Tibial artery (tissue), 4 donors: ENCODE measurements at places on chromosomes 16 and 17.

DNA sequence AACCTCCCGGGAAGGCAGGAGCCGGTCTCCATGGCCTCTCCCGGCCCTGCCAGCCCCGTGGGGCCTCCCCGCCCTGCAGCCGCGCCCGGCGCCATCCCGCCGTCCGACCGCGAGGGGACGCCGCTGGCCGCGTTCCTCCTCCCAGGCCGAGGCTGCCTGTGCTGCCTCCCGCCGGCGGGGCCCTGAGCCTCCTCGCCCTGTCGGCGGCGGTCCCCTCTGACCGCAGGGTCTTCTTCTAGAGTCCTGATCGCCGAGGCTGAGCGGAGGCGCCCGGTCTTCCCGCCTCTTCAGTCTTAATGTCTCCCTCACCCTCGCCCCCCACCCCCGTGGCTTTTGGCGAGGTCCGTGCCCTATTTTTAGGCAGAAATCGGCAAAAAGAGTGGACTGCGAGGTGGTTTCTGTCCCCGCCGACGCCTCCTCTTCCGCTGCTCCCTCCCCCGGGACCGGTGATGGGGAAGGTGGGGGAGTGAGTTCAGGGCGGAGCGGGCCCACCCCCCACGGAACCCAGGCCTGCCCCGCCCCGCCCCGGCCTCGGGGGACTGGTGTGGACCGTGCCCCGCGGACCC is 794 bp upstream of the CPNE7 start:
- DNase-seq, result no peak

DNA sequence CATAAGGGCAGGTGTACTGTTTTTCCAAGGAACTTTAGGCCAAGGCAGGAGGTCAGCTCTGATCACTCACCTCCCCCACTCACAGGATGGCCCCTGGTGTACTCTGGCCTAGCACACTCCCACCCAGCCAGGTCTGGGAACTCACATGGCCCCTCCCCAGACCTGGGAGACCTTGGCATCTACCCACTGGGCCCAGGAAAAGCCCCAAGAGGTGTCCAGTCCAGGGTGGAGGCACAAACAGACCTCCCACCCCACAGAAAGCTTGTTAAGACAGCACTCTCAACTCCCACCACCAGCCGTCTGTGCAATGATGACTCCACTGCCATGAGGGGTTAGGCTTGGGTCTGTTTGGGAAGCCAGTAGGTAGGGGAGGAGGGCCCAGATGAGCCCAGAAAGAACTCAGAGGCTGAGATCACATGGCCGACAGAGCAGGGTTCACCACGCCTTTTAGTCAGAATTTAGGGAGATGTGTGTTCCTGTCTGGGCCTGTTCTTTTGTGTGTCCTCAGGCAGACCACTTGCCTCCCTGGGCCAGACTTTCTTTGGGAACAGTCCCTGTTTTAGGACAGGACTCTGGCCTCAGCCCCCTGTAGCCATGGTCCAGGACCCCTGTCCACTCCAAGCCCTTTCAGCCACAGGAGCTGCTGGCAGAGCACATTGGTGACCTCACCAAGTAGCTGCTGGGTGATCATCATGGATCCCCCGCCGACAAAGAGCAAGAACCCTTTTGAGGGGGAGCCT is 12.1 kb upstream of the CBFB start:
- no peak for DNase-seq

- no peak for DNase-seq
Measured at GRCh38 chr16:84262031-84262430, 22.2 kb upstream of the KCNG4 start.

GRCh38 chr16:57270221-57271062 is 14.0 kb downstream of the PLLP start:
- no peak for DNase-seq

- DNase-seq, result no peak
Measured at GRCh38 chr17:799261-799660, 17.1 kb downstream of the MRM3 start.

DNA sequence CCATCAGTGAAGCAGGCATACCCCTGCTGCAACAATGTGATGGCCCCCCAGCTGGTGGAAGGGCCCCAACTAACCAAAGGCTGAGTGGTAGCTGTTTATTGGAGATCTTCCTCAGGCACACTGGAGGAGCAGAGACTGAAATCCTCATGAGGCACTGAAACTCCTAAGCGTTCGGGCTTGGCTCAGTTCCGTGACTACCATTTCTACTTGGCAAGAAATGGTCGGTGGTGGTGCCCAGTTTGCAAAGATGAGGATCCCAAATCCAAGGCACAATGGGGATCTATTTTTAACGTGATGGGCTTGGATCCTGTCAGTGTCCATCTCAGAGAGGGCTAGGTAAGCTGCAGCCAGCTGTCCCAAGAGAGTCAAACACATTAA is 82.8 kb downstream of the TNFRSF13B start:
- no peak for DNase-seq

DNA sequence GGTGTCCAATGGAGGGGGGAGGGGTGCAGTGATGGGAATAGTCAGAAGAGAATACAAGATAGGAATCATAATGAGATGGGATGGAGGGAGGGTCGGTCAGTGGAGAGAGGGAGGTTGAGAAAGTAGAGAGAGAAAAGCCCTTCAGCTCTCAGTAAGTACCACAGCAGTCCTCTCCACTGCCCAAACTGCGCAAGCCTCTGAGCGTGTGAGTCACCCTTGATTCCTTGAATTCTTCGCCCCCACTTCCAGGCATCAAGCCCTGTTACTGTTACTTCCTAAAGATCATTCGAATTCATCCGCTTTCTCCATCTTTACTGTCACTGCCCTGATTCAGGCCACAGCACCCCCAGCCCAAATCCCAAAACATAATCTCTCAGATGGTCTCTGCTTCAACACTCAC is 2.5 kb downstream of the GUCY2D start:
- no peak for DNase-seq
